ENCODE measurements at places on chromosomes 2 and 18.

GRCh38 chr18:31245820-31246219 is 72.1 kb upstream of the DSG1 start:
- DNase-seq = no peak

GRCh38 chr2:99032786-99033185 is 96.8 kb upstream of the CRACDL start:
- DNase-seq = no peak

DNA sequence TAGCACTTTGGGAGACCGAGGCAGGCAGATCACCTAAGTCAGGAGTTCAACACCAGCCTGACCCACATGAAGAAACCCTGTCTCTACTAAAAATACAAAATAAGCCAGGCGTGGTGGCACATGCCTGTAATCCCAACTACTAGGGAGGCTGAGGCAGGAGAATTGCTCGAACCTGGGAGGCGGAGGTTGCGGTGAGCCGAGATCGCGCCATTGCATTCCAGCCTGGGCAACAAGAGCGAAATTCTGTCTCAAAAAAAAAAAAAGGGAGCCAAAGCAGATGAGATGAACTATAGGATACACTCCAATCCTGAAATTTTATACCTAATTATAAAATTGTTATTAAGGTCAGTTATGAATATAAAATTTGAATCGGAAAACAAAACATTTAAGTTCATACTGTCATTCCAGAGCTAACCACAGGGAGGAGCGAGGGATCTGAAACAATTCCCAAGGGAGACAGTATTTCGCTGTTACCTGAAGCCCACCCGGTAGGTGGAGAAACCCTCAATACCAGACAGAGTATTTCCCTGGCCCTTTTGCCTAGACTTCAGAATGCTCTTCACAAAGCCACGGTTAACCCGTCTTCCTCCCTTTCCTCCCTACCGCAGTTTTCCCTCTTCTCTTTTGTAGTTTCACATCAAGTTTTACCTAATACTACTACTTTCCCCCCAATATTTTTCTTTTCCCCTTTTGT is 1.4 kb downstream of the PPM1G start:
- DNase-seq = no peak

- no peak for DNase-seq
These were observed 61.4 kb downstream of the GPR39 start for GRCh38 chr2:132477962-132478361.

GRCh38 chr2:207747653-207748560 is 21.8 kb downstream of the FZD5 start:
- DNase-seq = no peak

- no peak for DNase-seq
These were observed 122.2 kb upstream of the MAP3K20 start for GRCh38 chr2:172953411-172953810.

- DNase-seq = no peak
These were observed 148.3 kb downstream of the PLEKHA3 start for GRCh38 chr2:178628605-178629004.

- no peak for DNase-seq
These were observed 379.1 kb upstream of the ATP5MC3 start for GRCh38 chr2:175560521-175561169.

- no peak for DNase-seq
These were observed 999 bp downstream of the INSIG2 start for GRCh38 chr2:118089139-118089800.

DNA sequence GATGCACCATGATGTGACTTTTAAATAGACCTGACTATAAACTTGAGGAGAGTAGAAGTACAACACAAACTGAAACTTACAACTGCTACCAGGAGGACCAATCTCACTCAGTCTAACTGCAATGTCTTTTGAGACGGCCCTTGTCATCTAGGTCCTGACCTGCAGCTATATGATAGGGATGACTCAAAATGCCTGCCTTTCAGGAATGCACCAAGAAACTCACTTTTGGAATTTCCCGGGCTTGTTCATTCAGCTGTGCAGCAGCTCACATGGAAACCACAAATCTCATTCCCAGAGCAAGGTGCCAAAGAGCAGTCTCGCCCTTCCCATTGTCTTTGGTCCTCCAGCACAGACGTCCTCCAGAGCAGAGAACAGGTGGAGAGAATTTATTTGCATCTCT is 113.7 kb downstream of the SPOPL start:
- no peak for DNase-seq

GRCh38 chr2:134570676-134571075 is 148.1 kb downstream of the TMEM163 start:
- no peak for DNase-seq

DNA sequence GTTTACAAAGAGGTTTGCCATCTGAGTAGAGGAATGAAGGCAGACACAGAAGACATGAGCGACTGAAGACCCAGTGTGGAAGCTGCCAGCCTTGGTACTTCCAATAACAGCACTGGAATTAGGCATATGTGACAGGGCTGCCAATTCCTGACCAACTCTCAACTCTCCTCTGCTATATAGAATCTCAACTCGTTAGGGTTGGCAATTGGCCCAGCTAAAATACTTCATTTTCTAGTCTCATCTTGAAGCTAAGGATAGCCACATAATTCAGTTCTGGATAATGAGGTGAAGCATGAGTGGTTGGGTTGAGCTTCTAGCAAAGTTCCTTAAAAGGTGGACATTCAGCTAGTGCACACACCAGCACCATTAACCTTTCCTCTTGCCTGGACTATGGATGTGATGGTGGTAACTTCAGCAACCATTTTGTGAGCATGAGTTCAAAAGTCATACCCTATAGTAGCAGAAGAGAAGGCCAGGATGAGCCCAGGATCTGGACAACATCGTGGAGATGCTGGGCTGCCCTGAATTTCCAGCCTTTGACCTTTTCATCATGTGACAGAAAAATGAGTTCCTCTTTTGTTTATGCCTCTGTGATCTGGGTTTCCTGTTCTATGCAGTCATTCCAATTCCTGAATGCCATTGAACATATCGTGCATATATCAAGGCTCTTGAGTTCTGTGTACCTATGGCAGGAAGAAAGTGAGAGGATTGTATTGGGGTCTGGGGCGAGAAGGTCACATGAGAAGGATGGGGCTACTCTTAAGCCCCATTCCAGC is 68.1 kb upstream of the HAAO start:
- DNase-seq = no peak

GRCh38 chr2:65199891-65200290 is 27.7 kb upstream of the ACTR2 start:
- DNase-seq = no peak

DNA sequence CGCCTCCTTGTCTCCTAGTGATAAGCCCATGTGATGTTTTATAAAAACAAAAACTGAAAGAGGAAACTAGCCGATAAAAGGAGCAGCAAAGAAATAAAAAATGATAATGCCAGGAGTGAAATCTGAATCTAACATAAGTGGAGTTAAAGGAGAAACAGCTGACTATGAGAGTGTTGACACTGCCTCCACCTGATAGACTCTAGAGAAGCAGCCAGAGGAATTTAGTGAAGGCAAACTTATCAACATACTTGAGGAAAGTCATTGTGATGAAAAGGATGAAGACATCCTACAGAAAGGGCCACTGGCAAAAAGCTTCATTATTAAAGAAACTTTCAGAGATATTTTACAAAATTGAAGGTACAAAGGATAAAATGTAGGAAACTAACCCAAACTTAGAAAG is 1.9 kb downstream of the M1AP start:
- DNase-seq = no peak

- DNase-seq = no peak
These were observed 43.0 kb downstream of the NDUFAF7 start for GRCh38 chr2:37274359-37274965.

- DNase-seq = no peak
These were observed 309.6 kb upstream of the SKOR2 start for GRCh38 chr18:47560723-47561715.

DNA sequence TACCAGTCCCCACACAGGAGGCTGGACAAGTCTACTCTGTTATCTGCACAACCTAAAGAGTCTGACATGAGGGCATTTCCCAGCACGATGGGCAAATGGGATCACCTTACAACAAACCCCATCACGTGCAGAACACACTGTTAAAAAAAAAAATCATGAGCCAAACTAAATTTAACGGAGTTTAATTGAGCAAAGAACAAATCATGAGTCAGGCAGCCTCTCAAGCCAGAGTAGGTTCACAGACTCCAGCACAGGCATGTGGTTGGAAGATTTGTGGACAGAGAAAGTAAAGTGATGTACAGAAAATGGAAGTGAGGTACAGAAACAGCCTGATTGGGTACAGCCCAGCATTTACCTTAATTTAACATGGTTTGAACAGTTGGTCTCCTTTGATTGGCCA is 59.9 kb downstream of the KYNU start:
- no peak for DNase-seq

- no peak for DNase-seq
These were observed 112.5 kb upstream of the GPC1 start for GRCh38 chr2:240322991-240323390.

DNA sequence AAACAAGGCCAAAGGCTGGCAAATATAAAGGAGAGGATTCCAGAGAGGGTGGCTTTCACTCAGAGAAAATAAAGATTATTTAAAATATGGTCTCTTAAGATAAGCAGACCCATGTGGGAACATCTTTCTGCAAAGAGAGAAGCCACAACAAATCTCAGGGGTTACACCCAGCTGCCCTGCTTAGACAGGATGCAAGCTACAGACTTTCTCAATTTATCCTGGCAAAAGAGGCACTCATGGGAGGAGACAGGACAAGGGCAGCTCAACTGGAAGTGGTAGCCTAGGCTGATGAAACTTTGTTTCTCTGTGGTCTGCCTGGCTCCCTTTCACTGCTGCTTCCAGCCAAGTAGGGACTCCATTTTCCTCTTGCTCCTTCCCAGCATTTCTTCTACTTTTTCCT is 25.9 kb upstream of the SULT1C4 start:
- no peak for DNase-seq

DNA sequence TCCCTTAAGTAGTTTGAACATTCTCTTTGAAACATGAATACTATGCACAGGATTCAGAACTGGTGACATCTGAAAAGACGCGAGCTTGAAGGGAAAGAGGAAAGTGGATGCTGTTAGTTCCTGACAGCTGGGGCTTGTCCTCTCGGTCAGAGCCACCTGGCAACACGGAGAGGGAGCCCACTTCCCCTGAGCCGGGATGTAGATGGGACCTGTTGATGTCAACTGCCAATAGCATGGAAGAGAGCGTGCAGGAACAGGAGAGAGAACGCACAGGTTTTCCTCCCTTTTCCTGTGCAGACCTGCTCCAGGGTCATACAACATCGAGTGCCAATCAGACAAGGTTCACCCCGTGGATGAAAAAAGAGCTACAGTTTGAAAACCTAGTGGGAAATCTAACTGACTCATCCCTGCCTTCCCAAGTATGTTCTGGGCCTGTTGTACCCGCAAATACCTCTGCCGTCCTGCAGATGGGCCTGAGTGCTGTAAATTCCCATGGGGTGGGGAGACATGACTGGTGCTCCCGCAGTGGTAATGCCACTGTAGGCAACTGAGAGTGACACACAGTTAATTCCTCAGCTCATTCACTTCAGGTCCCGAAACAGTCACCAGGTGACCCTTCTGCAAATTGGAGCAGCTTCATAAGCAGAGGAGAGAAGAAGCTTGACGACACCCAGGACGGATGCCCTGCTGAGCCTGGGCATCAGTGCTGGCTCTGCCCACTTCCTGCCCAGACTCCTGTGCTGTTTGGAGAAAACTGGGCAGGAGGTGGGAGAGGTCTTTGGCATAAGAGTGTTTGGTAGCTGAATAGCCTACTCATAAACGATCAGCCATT is 13.9 kb upstream of the MBP start:
- no peak for DNase-seq

DNA sequence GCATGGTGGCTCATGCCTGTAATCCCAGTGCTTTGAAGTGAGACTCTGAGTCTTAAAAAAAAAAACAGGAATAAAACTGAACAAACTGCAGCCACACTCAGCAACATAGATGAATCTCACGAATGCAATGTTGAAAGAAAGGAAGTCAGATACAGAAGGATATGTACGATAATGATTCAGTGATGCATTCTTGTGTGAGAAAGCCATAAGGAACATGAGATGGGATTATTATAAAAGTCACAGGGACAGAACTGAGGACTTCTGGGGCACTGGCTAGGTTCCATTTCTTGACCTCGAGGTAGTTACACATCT is 56.9 kb upstream of the SMAD2 start:
- no peak for DNase-seq

DNA sequence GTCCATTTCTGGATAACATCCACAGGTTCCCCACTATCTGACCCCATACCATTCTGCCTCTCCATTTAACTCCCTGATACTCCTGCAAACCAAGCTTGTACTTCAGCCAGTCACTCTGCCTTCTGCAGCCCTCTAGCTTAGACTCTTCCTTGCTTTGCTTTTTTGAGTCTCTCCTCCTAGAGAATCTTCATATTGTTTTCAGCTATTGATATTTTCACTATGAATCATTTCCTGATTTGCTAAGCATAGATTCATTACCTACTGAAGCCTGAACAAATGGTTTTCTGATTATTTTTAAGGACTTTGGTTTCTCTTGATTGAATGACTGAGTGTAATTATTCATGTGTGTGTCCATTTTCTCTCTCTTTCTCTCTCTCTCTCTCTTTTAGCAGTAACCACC is 2102.3 kb upstream of the CELF4 start:
- no peak for DNase-seq

GRCh38 chr2:175854665-175855064 is 147.4 kb downstream of the LNPK start:
- DNase-seq = no peak

GRCh38 chr2:218992703-218993344 is 398 bp downstream of the CRYBA2 start:
- no peak for DNase-seq

DNA sequence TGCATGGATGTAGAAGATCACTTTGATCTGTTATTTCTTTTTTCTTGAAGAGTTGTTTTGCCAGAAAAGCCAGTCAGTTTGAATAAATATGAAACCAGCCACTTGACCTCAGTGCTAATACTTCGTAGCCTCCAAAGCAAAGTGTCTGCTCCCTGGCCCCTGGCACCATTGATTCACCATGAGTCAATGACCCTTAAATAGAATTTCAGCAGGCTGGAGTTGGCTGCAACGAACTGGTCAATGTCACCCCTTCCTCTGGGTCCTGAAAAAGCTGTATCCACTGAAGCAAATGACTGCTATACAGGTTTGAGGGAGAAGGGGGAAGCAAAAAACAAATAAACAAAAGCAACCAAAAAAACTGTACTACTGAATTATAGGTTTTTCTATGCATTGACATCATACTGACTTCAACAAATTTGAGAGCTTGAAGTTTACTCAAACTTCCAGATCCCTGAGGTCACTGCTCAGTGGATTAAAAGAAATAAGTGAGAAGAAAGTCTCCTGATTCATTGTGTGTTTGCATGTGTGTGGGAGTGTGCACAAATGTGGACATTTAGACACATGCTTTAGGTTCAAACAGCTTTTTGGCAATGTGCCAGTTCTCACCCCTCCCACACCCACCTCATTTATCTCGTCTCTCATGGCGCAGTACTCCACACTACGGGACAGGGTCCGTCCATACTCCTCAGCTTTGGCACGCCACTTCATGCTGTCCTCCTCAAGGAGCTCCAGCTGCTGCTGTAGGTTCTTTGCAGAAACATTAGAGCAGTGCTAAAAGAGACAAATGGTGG is 58.1 kb upstream of the TTN start:
- DNase-seq = no peak
